ENCODE measurements at places on chromosomes 5 and 9. TPM values are rescaled to one million over a fixed set of nuclear protein-coding genes. Genes with fewer than 3 reads are reported as not detected.

Gene PCDHB11
- not detected for total RNA-seq

DNA sequence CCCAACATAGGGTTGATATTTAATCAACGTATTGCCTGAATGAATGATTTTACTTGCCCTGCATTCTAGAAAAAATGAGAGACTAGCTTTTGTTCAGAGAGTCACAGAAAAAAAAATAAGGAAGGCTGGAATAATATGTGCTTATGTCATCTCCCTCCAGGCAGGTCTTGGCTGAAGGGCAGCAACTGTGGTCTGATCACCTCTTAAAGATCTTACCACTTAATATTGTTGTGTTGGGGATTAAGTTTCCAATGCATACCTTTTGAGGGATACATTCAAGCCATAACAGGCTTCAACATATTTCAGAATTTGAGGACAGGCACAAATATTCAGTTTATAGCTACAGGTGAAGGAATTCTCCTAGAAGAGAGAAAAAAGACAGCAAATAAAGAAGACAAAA is 157.3 kb upstream of the S1PR3 start:
- no peak overlapping the region for H3K4me3 ChIP-seq
- no peak overlapping the region for H3K27ac ChIP-seq
- H3K4me1 ChIP-seq = peaks cover 21% of the 10 kb centered on the region
- peaks cover 64% of the 10 kb centered on the region for H3K27me3 ChIP-seq
- DNase-seq = no peak
- H3K36me3 ChIP-seq = no peaks in the 10 kb centered on the region

Gene SV2C
- total RNA-seq = 0.02 TPM

DNA sequence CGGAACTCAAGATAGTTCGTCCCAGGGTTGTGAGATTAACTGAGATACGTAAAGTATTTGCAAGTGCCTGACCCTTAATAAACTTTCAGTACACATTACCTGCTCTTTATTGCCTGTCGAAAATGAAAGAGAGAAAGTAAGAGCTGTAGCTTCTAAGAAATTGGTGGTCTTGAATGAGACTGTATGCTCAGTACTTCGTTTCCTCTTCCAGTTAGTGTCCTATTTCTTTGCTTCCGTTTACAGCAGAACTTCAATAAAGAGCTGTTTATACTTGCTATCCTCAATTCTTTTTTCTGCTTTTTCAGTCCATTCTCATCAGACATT is 534 bp downstream of the SRFBP1 start:
- no peak for DNase-seq
- peak overlapping the region; percentile 94 for H3K4me3 ChIP-seq
- peaks cover 23% of the 10 kb centered on the region for H3K36me3 ChIP-seq
- peaks cover 40% of the 10 kb centered on the region for H3K4me1 ChIP-seq
